ENCODE measurements at places on chromosomes 7 and 10. TPM values are rescaled to one million over a fixed set of nuclear protein-coding genes. Genes with fewer than 3 reads are reported as not detected.

DNA sequence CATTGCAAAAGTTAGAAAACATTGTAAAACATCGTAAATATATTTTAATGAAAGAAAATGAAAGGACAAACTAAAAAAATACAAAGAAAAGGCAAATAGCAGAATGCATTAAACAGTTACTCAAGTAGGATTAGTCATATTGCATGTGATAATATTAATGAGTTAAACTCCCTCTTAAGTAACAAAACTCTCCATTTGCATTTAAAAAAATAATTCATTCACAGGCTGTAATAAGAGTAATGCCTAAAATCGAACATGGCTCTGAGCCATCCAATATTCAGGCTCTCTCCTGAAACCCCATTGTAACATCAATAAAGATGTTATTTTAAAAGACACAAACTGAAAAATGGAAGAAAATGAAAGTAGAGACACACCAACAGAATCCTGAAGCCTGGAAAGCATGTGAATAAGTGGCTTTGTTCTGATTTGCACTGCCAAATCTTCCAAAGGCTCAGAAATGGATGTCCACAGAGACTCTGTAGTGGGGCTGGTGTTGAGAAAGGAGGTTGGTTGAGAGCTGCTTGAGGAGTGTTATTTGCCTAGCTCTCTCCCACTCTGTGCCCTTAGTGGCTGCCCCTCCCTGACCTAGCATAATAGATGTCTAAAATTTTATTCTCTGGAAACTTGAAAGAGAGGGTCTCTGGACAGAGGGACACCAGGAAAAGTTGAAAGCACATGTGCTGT, 268.3 kb upstream of the MEOX2 start:
- no peak overlapping the region for H3K4me3 ChIP-seq
- H3K4me1 ChIP-seq, result no peaks in the 10 kb centered on the region
- no peaks in the 10 kb centered on the region for H3K36me3 ChIP-seq
- DNase-seq, result no peak
- no peak overlapping the region for H3K27ac ChIP-seq

USP6NL gene
- 22.9 TPM for total RNA-seq

BTBD16 gene
- 5.0 TPM for total RNA-seq

DNA sequence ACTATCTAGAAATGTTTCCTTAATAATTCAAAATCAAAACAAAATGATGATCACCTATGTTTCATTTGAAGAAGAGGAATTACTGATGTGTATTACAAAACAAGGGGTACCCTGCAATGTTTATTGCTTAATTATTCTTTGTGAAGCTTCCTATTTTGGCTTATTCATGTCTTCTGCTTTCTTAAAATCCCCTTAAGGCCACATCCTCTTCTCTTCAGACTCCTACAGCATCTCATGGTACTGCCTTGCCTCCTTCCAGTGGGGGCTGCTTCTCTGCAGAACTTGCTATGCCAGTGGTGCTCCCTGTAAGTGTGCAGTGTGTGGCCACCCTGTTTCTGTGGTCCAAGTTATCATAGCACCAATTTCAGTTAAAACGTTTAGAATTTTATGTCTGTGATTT, 35.0 kb downstream of the CCDC146 start:
- H3K27ac ChIP-seq, result no peak overlapping the region
- H3K27me3 ChIP-seq, result no peaks in the 10 kb centered on the region
- H3K4me3 ChIP-seq, result no peak overlapping the region
- no peak for DNase-seq
- no peaks in the 10 kb centered on the region for H3K36me3 ChIP-seq

GRCh38 chr10:15738270-15738925, 18.7 kb upstream of the ITGA8 start:
- H3K27ac ChIP-seq, result no peak overlapping the region
- H3K4me1 ChIP-seq, result no peaks in the 10 kb centered on the region
- no peak overlapping the region for H3K4me3 ChIP-seq
- H3K36me3 ChIP-seq, result no peaks in the 10 kb centered on the region
- peaks cover 6% of the 10 kb centered on the region for H3K27me3 ChIP-seq
- no peak for DNase-seq

OR13A1 gene
- total RNA-seq, result not detected

DNA sequence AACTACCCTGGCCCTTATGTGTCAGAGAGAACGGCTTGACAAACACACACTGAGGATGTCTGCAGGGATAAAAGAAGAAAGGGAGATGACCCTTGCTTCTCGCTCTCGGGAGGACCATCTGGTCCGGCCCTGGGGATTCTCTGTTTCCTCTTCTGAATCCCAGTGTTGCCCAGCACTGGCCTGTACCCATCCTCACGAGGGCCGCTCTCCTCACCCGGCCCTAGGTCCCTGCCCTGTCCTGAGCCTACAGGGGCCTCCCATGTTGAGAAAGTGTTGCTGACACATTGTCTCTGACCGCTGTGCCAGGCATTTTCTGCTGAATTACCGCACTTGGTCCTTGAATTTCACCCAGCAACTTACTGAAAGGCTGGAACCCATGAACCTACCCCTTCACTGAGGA, 171.9 kb upstream of the LANCL2 start:
- H3K36me3 ChIP-seq, result peaks cover 40% of the 10 kb centered on the region
- peaks cover 38% of the 10 kb centered on the region for H3K4me1 ChIP-seq
- DNase-seq, result no peak
- H3K27ac ChIP-seq, result no peak overlapping the region
- no peak overlapping the region for H3K4me3 ChIP-seq

- H3K27me3 ChIP-seq, result no peaks in the 10 kb centered on the region
- H3K4me1 ChIP-seq, result no peaks in the 10 kb centered on the region
- H3K27ac ChIP-seq, result no peak overlapping the region
- H3K4me3 ChIP-seq, result no peak overlapping the region
Observed at GRCh38 chr10:37390926-37391325, 265.5 kb downstream of the ANKRD30A start.

ATRNL1 gene
- 0.04 TPM for total RNA-seq

DNA sequence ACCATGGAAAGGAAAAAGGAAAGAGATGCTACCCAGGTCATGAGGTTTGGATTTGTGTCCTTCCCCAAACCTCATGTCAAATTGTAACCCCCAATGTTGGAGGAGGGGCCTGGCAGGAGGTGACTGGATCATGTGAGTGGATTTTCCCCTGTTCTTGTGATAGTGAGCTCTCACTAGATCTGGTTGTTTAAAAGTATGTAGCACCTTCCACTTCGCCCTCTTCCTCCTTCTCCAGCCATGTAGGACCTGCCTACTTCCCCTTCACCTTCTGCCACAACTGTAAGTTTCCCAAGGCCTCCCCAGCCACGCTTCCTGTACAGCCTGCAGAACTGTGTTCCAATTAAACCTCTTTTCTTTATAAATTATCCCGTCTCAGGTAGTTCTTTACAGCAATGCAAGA, 113.9 kb downstream of the FAM107B start:
- H3K27ac ChIP-seq, result no peak overlapping the region
- H3K4me3 ChIP-seq, result no peak overlapping the region
- no peaks in the 10 kb centered on the region for H3K4me1 ChIP-seq
- H3K27me3 ChIP-seq, result no peaks in the 10 kb centered on the region
- no peak for DNase-seq
- H3K36me3 ChIP-seq, result no peaks in the 10 kb centered on the region

DNA sequence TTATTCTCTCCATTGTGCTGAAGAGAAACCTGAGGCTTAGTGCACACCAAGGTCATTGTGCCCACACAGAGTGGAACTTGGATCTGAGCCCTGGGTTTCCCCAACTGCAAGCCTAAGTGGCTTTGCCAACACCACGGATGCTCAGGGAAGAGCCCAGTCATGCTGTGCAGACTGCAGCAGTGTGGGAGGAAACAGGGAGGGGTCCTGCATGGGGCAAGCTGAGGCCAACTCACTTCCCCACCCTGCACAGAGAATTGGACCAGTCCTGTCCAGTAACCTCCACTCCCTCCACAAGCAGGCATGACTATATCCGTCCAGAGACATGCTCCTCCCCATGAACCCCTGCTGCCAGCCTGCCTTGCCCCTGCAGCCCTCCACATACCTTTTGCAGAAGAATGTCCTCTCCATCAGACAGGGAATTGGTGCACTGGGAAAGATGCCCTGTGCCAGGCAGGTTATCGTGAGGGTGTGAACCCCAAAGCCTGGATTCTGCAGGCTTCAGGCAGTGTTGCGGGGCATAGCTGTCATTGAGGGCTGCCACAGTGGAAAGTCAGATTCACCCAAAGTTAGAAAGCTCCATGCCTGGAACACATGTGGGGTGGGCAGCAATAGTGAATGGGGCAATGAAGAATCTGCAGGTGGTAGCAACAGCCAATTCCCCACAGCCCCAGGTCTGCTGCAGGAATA, 44.9 kb downstream of the DRGX start:
- no peak for DNase-seq
- H3K36me3 ChIP-seq, result no peaks in the 10 kb centered on the region
- no peaks in the 10 kb centered on the region for H3K27me3 ChIP-seq
- no peak overlapping the region for H3K4me3 ChIP-seq
- H3K27ac ChIP-seq, result no peak overlapping the region

DNA sequence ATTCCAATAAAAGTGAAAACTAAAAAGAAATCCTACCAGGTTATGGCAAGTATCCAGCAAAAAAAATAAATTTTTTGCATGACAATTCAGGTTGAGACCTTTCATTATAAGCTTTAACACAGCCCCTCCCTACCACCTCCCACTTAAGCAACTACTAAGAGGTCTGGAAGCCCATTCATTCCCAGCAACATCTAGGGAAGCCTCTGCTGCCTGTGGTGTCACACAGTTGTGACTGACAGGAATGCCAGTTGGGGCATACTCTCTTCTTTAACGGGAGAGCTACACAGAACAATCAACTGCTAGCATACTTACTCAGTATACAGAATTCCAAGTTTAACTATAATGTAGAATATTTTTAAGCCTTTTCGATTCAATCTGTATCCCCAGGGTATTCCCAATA, 27.8 kb downstream of the ABI1 start:
- no peaks in the 10 kb centered on the region for H3K4me1 ChIP-seq
- H3K4me3 ChIP-seq, result no peak overlapping the region
- no peaks in the 10 kb centered on the region for H3K27me3 ChIP-seq
- no peaks in the 10 kb centered on the region for H3K36me3 ChIP-seq
- no peak for DNase-seq

- H3K4me1 ChIP-seq, result peaks cover 17% of the 10 kb centered on the region
- peak; percentile 15 for DNase-seq
- no peak overlapping the region for H3K4me3 ChIP-seq
- no peaks in the 10 kb centered on the region for H3K36me3 ChIP-seq
- H3K27me3 ChIP-seq, result peaks cover 4% of the 10 kb centered on the region
- H3K27ac ChIP-seq, result no peak overlapping the region
Observed at GRCh38 chr10:123380491-123381085, 226.4 kb downstream of the BUB3 start.

CYP3A7 gene
- 6.4 TPM for total RNA-seq

CHAT gene
- not detected for total RNA-seq

C7orf33 gene
- total RNA-seq, result not detected

DPYSL4 gene
- total RNA-seq, result 0.38 TPM

TAS2R5 gene
- total RNA-seq, result 1.7 TPM

ZMIZ2 gene
- total RNA-seq, result 4.1 TPM

- H3K27ac ChIP-seq, result no peak overlapping the region
- peaks cover 1% of the 10 kb centered on the region for H3K27me3 ChIP-seq
Observed at GRCh38 chr10:124249812-124250432, 156.5 kb upstream of the CHST15 start.

INMT gene
- not detected for total RNA-seq

GRCh38 chr7:105799677-105800076, 76.7 kb downstream of the ATXN7L1 start:
- no peak for DNase-seq
- H3K27me3 ChIP-seq, result no peaks in the 10 kb centered on the region
- H3K27ac ChIP-seq, result no peak overlapping the region
- no peak overlapping the region for H3K4me3 ChIP-seq
- H3K4me1 ChIP-seq, result peaks cover 29% of the 10 kb centered on the region

SPDYE16 gene
- total RNA-seq, result 0.08 TPM

GRCh38 chr10:13950543-13950939, 363.8 kb downstream of the PRPF18 start:
- H3K27me3 ChIP-seq, result no peaks in the 10 kb centered on the region
- H3K27ac ChIP-seq, result no peak overlapping the region
- H3K4me1 ChIP-seq, result no peaks in the 10 kb centered on the region

TRIM24 gene
- 118 TPM for total RNA-seq

- H3K4me3 ChIP-seq, result no peak overlapping the region
- DNase-seq, result no peak
- H3K4me1 ChIP-seq, result no peaks in the 10 kb centered on the region
- no peaks in the 10 kb centered on the region for H3K36me3 ChIP-seq
Observed at GRCh38 chr10:54609423-54609822, 191.6 kb downstream of the PCDH15 start.

ITPRID1 gene
- not detected for total RNA-seq

DNA sequence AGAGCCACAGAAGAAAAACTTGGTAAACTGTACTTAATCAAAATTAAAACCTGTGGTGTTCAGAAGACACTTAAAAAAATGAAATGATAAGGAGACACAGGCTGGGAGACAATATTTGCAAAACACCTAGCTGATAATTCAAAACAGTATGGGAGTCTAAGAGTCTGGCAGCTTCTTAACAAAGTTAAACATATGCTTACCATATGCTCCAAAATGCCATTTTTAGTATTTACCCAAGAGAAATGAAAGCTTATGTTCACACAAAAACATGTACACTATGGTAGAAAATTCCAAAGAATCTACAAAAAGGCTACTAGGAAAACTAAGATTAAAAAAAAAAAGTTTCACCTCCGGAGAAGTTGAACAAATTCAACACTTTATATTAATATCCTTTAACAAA, 48.6 kb downstream of the ITGB1 start:
- H3K27me3 ChIP-seq, result no peaks in the 10 kb centered on the region
- no peak overlapping the region for H3K27ac ChIP-seq
- H3K4me1 ChIP-seq, result peaks cover 4% of the 10 kb centered on the region
- no peak for DNase-seq
- peaks cover 50% of the 10 kb centered on the region for H3K36me3 ChIP-seq

- H3K4me3 ChIP-seq, result no peak overlapping the region
- H3K27me3 ChIP-seq, result peaks cover 5% of the 10 kb centered on the region
- H3K36me3 ChIP-seq, result no peaks in the 10 kb centered on the region
- no peak overlapping the region for H3K27ac ChIP-seq
- no peaks in the 10 kb centered on the region for H3K4me1 ChIP-seq
Observed at GRCh38 chr10:128541926-128542475, 415.8 kb upstream of the MKI67 start.

All from HepG2 (cell line).